CD4-positive, alpha-beta T cell treated with Interleukin-2 at 100 ng/mL for 4 hours (primary cell): ENCODE measurements at places on chromosomes 1 and 21.

DNA sequence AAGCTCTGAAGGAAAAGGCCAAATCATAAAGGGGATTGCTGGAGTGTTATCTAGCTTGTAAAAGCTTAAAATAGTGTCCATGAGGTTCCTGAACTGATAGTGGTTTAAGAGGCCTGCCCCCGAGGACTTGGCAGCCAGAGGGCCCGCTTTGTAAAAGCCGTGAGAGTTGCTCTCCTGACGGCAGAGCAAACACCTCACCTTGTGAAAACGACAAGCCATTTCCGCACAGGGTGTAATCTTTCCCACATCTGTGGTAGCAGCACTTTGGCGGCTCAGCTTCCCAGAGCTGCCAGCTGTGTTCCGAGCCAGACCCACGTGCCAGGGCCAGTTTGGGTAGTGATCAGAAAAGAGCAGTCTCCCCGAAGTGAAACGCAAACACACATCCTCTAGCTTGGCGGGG, 37.0 kb downstream of the SERBP1 start:
- no peak for DNase-seq

GRCh38 chr1:237749122-237749521, 141.6 kb downstream of the ZP4 start:
- no peak for DNase-seq

DNA sequence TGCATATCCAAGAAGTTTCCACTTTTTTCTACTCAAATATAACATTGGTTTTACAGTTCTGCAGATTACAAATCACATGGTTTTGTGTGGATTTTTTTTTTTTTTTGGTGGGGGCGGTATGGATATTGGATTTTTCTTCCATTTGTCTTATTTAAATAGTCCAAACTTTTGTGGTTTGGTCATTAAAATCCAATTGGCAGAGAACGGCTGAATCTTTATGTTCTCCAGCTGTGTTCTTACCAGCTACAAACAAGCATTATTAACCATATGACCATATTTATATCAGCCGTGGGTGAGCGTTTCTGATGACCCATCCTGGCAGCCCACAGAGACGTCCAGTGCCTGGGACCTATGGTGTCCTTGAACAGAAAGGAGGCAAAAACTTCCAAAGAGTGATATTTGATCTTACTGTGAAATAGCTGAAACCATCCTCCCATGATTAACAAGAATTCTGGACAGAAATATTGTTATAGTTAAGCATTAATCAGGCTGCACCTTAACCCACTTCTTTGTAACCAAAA, 200.4 kb downstream of the LYPLAL1 start:
- DNase-seq = no peak

DNA sequence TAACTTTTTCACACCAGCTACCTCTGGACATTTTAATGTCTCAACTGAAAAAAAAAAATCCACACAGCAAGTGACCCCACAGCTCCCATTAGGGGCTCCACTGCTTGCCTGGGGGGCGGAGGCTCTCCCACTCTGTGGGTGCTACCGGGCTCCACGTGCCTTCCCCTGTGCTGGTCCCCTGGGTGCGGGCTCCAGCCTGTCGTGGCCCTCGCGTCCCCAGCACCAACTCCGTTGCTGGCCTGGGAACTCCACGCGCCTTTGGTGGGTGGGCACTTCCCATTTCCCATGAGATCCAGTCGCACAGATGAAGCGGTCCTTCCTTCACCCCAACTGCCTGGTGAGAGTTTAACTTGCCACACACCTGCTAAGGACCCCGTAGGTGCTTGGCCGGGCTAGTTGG, 27.1 kb upstream of the GPR153 start:
- no peak for DNase-seq

GRCh38 chr21:43325968-43326715, 100.8 kb downstream of the SIK1 start:
- DNase-seq = no peak

GRCh38 chr1:15198684-15199083, 45.1 kb downstream of the TMEM51 start:
- DNase-seq = no peak

DNA sequence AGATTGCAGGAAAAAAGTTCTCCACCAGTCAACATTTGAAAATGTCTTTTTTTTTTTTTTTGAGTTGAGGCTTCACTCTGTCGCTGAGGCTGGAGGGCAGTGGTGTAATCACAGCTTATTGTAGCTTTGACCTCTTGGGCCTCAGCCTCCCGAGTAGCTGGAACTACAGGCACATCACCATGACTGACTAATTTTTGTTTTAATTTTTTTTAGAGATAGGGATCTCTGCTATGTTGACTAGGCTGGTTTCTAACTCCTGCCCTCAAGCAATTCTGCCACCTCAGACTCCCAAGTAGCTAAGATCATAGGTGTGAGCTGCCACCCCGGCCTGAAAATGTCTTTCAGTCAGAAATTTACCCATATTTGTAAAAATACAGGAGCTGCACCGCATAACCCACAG, 30.6 kb upstream of the USP24 start:
- no peak for DNase-seq

DNA sequence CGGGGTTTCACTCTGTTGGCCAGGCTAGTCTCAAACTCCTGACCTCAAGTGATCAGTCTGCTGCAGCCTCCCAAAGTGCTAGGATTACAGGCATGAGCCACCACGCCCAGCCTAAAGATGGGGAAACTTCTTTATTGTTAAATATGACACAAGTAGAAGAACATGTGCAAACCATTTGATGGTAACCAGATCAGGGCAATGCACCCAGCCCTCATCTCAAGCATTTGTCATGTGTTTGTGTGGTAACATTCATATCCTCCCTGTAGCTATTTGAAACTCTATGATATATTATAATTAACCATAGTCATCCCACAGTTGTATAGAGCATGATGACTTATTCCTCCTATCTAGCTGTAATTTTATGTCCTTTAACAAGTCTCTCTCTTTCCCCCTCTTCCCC, 119.5 kb upstream of the TMPRSS2 start:
- DNase-seq = no peak

- peak; percentile 67 for DNase-seq
Measured at GRCh38 chr1:185281245-185281644, 35.8 kb downstream of the IVNS1ABP start.

GRCh38 chr1:1355416-1355815, 2.9 kb downstream of the MXRA8 start:
- DNase-seq = no peak

GRCh38 chr1:244010191-244010590, 40.9 kb upstream of the ZBTB18 start:
- DNase-seq = no peak

DNA sequence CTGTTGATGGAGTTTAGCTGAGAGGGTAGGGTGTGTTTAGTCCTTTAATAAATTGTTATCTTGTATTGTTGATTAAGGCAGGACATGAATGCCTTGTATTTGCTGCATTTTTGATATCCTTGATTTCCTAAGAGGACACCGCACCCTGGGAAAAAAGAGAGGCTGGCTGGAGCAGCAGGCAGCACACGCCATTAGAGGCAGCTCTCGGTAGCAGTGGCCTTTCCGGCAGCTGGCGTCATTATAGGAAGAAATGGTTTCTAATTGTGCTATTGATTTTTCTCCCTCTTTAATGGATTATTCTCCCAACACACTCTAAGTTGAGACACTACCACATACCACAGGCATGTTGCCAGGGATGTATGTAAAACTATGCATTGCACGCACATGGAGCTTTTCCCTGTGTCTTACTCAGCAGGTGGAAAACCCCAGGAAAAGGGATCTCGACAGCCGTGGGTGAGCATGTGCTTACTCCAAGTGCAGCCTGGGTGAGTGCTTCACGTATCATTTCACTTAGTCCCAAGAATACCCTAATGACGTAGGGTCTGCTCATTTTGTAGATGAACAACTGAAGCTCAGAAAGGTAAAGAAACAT, 440.4 kb upstream of the RUNX1 start:
- no peak for DNase-seq

GRCh38 chr1:147504801-147505311, 36.4 kb upstream of the BCL9 start:
- no peak for DNase-seq

DNA sequence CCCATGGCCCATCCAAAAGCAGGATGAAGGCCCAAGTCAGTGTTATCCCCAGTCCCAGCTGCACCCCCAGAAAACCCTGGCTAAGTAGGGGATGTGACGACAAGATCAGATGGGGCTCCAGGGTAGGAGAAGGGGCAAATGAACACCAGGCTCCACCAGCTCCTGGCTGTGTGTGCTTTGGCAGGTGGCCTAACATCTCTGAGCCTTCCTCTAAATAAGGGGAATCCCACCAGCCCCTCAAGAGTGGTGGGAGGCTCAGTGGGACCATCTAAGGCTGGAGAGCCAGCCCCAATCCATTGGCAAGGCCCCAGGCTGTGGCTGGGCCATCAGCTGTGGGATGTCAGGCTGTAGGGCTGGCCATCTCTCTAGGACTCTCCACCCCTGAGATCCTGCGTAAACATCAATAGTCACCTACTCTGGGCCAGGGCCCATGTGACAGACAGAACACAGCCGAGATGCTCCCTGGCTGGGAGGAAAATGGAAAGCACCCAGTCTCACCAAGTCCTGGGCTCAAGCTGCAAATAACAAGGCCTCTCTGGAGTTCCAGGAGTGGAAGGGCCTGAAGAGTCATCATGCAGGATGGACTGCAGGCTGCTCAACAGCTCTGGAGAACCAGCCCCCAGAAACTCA, 7.5 kb downstream of the SDC3 start:
- no peak for DNase-seq

- no peak for DNase-seq
Measured at GRCh38 chr1:61606448-61607312, 118.3 kb downstream of the TM2D1 start.
